NCI-H1048 (cell line): ENCODE measurements at places on chromosomes 1 and 21.

- no peak for DNase-seq
These were observed 61.5 kb downstream of the CD58 start for GRCh38 chr1:116508984-116509980.

DNA sequence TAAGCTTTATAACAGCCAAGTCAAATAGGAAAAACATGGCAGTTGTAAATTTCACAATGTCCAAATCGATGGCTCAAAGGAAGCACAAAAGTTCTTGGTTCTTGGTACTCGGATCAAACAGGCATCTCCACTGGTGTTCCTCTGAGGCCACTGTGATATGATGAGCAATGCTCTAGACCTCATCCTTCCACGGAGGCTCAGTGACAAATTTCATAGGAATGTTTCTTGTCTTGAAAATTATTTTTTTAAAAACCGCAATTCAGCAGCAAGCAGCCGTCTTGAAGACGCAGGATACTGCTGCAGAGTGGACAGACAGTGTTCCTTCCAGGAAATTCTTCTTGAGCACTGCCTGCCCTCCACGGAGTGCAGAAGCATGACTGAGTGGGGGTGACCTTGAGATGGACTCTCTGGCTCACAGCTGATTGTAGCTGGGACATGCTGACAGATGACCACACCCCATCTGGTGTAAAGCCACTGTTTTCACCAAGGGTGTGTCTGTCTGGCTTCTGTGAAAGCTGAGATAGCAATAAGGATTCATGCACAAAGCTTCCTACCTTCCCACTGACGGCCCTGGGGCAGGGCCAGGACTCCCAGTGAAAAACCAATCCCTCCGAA, 61.9 kb downstream of the TIAM1 start:
- no peak for DNase-seq

DNA sequence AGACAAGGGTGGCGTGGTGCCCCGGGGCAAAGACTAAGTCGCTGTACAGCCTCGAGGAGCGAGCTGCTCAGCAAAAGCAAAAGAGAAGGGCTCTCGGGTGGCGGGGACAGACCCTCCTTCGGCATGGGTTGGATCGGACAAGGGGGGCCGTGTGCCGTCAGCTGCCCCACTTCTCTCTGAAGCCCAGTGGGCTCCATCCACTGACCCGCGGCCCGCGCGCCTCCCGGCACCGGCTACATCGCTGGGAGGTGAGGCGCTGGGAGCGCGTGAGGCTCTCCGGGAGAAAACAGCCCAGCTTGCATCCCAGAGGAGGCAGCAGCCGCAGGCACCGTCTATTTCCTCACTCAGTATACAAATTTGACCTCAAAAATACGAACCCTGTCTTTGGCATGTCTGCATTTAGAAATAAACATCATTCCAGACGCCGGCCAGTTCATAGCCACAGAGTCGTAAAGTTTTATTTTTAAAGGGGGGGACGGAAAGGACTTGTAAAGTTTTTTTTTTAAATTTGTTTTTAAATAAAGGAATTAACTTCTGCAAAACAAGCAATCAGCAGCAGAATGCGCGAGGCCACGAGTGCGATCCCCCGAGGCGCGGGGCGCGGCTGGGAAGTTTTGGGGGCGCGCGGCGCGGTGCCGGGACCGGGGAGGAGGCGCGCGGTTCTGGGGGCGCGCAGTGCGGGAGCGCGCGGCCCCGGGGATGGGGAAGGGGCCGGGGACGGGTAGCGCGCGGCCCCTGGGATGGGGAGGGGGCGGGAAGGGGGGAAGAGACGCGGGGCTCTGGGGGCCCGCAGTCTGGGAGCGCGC, 689 bp upstream of the GPR137B start:
- DNase-seq = no peak

- no peak for DNase-seq
These were observed 7.0 kb downstream of the KRTAP15-1 start for GRCh38 chr21:30447056-30447455.

DNA sequence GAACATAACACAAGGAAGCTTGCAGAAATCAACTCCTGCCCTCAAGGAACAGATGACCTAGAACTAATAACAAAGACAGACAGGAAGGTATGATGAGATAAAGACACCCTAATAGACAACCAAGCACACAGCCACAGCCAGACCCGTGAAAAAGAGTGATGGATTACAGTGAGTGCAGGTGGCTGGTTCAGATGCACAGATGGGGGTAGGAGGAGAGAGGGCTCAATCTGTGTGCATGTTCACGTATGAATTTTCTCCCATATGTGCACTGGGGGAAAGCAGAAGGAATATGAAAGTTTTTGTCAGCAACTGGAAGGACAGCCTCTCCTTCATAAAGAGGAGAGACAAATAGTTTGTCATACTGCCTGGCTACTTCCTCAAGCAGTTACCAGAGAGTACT, 367.1 kb downstream of the PBX1 start:
- DNase-seq = no peak

GRCh38 chr1:182374101-182374834, 17.3 kb downstream of the GLUL start:
- no peak for DNase-seq

GRCh38 chr1:225919906-225920305, 4.1 kb downstream of the PYCR2 start:
- no peak for DNase-seq

- DNase-seq = no peak
These were observed 35.4 kb downstream of the TBCE start for GRCh38 chr1:235402457-235403200.

- no peak for DNase-seq
These were observed 493.8 kb upstream of the CHRM3 start for GRCh38 chr1:238892612-238893011.

- no peak for DNase-seq
These were observed 49.7 kb downstream of the SLX9 start for GRCh38 chr21:44989537-44989886.

GRCh38 chr1:176315519-176316220, 108.6 kb upstream of the COP1 start:
- no peak for DNase-seq

DNA sequence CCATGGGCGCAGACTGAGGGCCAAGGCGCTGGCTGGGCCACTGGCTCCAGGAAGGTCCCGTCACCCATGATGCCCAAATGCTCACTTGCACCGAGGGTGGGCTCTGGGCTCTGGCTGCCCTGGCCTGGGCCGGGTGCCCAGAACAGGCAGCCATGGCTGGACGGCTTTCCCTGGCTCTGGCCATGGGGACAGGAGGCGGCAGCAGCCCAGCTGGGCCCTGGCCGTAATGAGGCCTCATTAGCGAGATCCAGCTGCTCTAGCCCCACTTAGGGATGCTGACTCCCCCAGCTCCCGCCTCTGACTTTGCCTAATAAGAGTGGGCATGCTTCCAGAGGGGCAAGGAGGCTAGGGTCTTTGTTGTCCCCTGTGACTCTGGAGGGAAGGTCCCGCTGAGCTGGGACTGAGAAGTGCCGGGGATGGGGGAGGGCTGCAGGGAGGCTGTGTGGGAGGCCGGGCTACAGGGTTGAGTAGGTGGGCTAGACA, 11.8 kb downstream of the SLC6A9 start:
- no peak for DNase-seq

DNA sequence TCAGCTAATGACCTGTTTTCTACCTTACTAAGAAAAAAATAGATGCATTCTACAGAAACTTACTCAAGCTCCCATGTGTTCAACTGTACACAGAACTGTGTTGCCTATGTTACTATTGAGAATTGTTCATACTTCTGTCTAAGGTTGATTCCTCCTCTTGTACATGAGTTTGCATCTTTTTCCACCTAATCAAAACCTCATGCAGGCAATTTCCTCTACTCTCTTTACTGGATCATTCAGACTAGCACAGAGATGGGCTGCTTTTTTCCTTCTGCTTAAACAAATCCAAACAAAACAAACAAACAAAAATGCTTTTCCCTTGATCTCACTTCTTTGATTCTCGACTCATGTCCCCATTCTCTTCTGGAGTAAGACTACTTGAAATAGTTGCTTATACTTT, 58.8 kb upstream of the PTGFR start:
- DNase-seq = no peak

GRCh38 chr1:91278754-91279153, 125.9 kb downstream of the HFM1 start:
- no peak for DNase-seq

- DNase-seq = no peak
These were observed 156.0 kb downstream of the PGBD5 start for GRCh38 chr1:230270185-230270558.

- DNase-seq = no peak
These were observed 42.8 kb downstream of the PRDM15 start for GRCh38 chr21:41836166-41837015.

DNA sequence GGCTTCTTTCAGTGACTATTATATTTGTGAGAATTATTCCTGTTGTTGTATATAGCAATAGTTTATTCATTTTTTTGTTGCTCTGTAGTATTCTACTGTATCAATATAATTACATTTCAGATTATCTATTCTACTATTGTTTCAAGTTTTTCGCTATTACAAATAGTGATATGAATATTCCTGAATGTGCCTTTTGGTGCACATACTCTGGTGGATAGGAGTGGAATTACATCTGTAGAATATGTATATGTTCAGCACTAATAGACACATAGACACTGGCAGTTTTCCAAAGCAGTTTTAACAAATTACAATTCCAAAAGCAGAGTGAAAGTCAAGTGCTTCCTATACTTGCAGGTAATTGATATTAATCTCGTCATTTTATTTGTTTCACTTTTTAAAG, 696.2 kb upstream of the PRMT6 start:
- DNase-seq = no peak

GRCh38 chr1:183247931-183248330, 61.9 kb downstream of the LAMC2 start:
- no peak for DNase-seq

DNA sequence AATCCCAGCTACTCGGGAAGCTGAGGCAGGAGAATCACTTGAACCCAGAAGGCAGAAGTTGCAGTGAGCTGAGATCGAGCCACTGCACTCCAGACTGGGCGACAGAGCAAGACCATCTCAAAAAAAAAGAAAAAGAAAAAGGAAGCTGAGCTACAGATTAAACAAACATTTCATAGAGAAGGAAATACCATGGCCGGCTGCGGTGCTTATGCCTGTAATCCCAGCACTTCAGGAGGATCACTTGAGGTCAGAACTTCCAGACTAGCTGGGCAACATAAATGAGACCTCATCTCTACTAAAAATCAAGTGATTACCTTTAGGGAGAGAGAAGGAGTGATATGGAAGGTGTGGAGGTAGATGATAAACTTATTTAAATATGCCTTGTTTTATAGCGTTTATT, 14.0 kb upstream of the CFAP126 start:
- DNase-seq = no peak

GRCh38 chr1:198676253-198676652, 37.4 kb downstream of the PTPRC start:
- no peak for DNase-seq

DNA sequence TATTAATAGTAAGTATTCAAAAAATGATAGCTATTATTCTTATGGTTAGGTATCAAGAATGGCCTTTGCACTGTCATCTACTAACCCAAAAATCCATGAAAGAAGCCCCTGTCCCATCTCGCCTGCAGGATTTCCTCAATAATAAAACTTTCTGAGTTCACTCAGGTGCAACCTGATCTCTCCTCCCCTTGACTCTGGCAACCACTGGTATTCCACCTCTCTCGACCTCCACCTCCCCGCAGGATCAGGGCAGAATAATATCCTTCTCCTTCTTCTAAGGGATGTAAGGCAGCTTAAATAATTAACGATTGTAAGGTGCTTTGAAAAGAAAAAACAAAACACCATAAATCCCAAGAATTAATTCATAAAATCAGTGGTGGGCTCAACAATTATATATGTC, 359.3 kb downstream of the PLPP3 start:
- DNase-seq = no peak

GRCh38 chr21:43331962-43332828, 94.7 kb downstream of the SIK1 start:
- DNase-seq = no peak

DNA sequence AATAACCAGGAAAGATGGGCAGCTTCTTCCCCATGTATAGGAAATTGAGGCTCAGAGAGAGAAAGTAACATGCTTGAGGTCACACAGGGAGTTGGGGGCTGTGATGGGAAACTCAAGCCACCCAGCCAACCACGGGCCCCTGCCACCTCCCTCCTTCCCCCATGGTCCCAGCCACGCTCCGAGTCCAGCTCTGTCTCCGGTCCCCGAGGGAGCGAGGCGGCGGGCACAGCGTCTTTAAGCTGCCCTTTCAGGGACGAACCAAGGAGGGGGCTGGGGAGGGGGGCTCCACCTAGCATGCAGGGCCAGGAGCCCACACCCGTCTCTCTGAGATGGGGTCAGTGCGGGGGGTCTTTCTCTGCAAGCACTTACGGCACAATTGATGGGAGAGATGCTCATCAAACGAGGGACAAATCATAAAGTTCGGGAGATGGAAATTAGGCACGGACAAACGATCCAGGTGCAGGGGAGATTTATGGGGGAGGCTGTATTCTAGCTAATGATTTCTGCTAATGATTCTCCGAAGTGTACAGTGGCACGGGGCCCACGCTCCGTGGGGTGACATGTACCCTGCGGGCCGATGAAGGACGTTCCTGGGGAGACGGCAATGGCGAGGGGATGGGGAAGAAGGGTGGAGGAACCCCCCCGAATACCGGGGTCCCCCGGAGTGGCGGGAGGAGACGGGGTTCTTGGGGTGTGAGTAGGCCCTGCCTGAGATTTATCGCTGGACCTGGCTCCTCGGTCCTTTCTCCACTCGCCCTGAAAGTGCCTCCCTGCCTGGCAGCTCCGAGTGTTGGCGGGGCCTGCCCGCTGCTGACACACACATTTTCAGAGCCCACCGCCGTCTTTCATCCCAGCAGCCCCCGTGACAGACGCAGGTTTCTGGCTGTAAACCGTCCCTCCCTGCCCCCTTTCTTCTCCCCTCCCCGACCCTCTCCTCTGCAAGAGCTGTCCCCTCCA, 31.2 kb upstream of the CASZ1 start:
- no peak for DNase-seq

DNA sequence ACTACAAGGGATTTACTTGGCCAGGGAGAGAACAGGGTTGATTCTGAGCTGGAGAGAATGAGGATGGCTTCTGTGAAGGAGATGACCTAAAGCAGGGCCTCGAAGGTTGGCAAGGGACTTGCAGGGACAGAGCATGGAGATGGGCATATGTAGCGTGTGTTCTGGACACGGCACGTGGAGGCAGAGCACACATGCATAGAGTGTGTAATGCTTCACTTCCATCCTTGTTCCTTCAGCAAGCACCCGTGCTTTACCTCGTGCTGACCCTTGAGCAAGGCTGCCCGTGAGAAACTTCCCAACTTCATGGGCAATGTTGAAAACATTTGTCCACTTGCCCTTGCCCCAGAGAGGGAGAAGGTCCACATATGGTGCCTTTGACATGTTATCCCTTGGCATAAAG, 33.1 kb downstream of the NFIA start:
- no peak for DNase-seq

- no peak for DNase-seq
These were observed at the start of gene FCRL1 for GRCh38 chr1:157819896-157820295. Gene FCRL1 (minus strand): TSS chr1:157820120. CDS start chr1:157820037, 83 bp downstream.
